ENCODE measurements at places on chromosomes 5 and 9. TPM values are rescaled to one million over a fixed set of nuclear protein-coding genes. Genes with fewer than 3 reads are reported as not detected.

The CDC20B gene
- not detected for total RNA-seq

The FBXL7 gene
- total RNA-seq = not detected

The ORM2 gene
- total RNA-seq = not detected

The CHSY3 gene
- not detected for total RNA-seq

The CCDC171 gene
- total RNA-seq = 1.9 TPM

The PCDHB5 gene
- not detected for total RNA-seq

The PCDHGC4 gene
- not detected for total RNA-seq

The PDLIM4 gene
- total RNA-seq = not detected

The STK32A gene
- total RNA-seq = not detected

The GDF9 gene
- 0.29 TPM for total RNA-seq

The TMEM174 gene
- not detected for total RNA-seq

The SLC34A3 gene
- total RNA-seq = not detected

The QRFP gene
- total RNA-seq = not detected

The KCNIP1 gene
- not detected for total RNA-seq

The ADRA1B gene
- total RNA-seq = not detected

The IRX1 gene
- not detected for total RNA-seq

The GLDC gene
- 0.64 TPM for total RNA-seq

The PDE8B gene
- total RNA-seq = not detected

The HTR1A gene
- total RNA-seq = not detected

The EIF4E1B gene
- total RNA-seq = not detected

The PCDHGA9 gene
- not detected for total RNA-seq

The NIPSNAP3A gene
- total RNA-seq = 11.3 TPM

The GFI1B gene
- not detected for total RNA-seq

Data from activated naive CD8-positive, alpha-beta T cell treated with anti-CD3 and anti-CD28 coated beads for 36 hours (primary cell).